NCI-H526 (cell line): ENCODE measurements at places on chromosomes 16 and 17.

- DNase-seq: no peak
These were observed 19.0 kb downstream of the CBFA2T3 start for GRCh38 chr16:88957887-88958577.

- DNase-seq: no peak
These were observed 5.4 kb downstream of the ABR start for GRCh38 chr17:1174263-1174880.

DNA sequence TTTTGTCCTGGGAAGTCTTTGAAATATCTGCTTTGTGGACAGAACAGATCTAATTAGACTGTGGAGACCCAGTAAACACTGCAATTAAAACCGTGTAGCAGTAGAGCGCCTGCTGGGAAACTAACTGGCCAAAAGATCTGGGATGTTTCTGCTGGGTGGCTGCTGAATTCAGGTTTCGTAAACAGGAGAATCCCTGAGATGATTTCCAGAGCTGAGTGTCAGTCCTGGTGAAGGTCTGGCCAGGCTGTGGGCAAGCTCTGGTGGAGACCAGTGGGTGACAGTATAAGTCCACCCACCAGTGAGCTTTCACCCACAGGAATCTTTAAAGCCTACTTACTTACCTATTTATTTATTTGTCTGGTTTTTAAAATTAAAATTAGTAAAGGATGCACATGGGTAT, 257.2 kb downstream of the IRF8 start:
- no peak for DNase-seq

GRCh38 chr17:69501591-69502468, 87.3 kb downstream of the MAP2K6 start:
- no peak for DNase-seq

DNA sequence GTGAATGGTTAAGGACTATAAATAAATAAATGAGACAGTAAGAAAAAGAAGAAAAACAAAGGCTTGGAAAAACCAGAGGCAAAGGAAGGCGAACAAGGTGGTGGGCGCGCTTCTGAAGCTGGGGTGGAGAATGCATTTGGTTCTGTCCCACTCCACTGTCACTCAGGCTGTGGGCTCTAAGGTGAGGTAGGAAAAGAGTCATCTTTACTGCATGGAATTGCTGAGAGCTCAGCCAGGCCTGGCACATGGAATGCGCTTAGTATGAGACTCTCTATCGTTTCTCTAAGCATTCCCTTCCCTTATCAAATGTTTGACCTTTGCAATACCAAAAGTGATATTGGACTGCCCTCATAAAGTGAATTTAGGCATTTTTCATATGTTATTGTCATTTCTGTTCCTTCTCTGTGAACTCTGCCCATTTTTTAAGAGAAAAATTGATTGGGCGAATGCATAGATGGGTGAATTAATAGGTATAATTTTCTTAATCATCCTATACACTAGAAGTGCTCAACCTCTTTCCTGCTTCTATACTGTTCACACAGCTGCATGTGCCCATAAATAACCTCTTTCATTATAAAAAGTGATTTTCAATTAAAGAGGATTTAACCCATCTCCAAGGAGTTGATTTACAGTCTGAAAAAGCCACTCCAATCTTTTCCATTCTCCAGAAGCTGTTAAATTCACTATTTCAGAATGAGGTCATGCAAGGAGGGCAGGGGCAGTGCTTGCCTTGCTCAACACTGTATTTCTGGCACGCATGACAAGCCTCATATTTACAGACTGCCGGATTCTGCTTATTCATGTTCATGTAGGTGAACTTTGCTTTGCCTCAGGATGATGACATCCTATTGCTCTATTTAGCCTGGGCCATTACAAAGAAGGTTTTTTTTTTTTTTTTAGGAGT, 87.7 kb downstream of the MYH10 start:
- DNase-seq: no peak

GRCh38 chr17:14052886-14053615, 16.3 kb upstream of the COX10 start:
- no peak for DNase-seq

DNA sequence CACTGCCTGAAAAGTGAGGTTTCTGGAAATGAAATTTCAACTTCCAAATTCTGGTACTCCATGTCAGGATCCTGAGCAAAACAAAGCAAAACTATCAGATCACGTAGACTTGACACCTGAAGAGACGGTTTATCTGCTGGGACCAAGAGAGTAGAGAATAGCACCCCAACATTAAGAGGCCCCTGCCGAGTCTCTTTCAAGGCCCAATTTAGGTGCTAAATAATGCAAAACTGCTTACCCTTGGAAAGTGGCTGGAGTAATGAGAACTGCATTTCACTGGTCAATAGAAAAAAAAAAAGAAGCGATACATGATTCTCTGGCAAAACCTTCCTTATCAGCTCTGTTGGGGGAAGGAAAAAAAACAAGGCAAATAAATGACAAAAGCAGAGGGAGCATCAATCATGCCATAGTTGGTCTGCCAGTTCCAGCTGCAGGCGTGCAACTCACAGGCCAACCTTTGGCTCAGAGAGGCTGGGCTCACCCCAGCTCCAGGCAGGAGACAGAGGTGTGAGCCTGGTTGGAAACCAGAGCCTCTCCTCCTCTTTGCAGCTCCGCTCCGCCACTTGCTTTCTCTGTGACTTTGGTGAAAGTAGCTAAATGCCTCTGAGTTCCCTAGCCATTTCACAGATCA, 595.2 kb downstream of the TOX3 start:
- DNase-seq: no peak

GRCh38 chr17:58277107-58277801, 3.5 kb downstream of the MPO start:
- DNase-seq: peak; percentile 47

DNA sequence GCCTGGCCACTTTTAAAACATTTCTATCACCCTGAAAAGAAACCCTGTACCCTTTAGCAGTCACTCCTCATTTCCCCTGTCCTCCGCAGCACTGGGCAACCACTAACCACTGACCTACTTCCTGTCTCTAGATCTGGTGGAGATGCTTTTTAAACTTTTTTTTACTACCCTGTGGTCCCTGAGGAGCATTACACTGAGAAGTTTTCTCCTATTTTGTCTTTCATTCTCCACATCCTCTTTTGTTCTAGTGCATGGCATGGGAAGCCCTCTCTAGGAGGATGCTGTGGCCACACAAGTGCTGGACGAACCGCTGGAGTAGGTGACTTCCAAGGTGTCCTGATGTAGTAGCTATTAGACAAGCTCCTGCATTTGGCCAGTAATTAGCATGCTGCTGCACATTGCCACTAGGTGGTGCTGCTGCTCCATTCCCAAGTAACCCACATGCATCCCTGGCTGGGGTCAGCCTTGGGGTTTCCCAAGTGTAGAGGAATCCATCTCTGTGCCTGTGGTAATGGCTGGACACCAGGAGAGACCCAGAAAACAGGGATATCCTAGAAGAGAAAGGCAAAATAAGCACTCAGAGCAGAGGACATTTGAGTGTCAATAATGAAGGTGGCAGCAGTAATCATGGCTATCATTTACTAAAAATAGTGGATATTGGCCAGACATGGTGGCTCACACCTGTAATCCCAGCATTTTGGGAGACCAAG, 143.8 kb upstream of the CRHR1 start:
- DNase-seq: no peak

- no peak for DNase-seq
These were observed 69.8 kb downstream of the TMEM100 start for GRCh38 chr17:55652825-55653224.

GRCh38 chr17:15247891-15248529, 17.1 kb downstream of the PMP22 start:
- no peak for DNase-seq

DNA sequence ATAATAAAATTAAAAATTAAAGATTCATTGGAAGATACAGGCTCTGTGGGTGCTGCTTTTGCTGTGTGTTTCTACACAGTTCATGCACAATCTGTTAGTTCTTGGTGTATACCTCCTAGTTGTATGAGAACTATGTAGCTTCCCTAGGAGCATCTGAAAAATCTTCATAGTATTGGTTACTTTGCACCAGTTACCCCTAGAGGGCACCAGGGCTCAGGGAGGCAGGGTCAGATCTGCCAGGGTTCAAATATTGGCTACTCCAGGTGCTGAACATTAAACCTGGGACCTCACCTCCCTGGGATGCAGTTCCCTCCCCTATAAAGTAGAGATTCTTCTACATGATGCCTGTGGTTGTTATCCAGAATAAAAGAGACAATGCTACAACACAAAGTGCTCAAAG, 583.0 kb upstream of the CDH11 start:
- DNase-seq: no peak

GRCh38 chr17:31488982-31489294, 97.5 kb downstream of the RAB11FIP4 start:
- DNase-seq: no peak

- no peak for DNase-seq
These were observed 20.2 kb upstream of the MPRIP start for GRCh38 chr17:17022011-17022410.

DNA sequence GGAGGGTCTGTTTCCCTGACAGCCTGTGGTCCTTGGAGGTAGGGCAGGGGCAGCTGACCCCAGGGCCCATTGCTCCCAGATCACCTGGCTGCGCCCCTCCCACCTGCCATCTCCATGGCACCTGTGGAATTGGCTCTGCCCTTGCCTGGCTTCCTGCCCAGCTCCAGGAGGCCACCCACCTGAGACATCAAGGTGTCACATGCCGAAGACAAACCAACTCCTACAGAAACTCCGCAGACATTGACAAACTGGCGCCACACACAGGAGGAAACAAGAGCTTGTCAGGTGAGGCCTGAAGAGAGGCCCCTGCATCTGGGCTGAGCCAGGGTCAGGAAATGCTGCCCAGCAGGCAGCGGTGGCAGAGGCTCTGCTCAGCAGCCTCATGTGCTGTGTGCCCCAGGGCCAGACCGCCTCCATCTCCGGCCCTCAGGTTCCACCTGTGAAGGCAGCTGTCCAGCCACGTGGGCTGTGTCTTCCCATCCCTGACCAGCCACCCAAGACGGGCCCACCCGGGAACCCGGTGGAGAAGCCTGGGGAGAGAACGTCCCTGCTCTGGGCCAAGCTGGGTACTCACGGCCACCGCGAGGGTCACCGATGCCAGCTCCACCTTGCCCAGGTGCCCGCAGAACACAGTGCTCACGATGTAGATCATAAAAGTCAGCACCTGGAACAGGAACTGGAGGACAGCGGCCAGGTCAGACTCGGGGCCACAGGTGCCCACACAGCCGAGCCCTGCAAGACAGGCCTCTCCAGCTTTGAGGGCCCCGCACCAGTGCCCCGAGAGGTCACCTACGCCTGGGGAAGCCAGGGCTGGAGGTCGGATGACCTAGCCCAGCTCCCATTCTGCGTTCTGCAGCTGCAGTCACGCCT, 1.6 kb downstream of the SLC47A2 start:
- DNase-seq: no peak

- no peak for DNase-seq
These were observed 11.4 kb downstream of the CTNS start for GRCh38 chr17:3647769-3648555.

GRCh38 chr16:66326991-66327513, 39.4 kb upstream of the CDH5 start:
- peak; percentile 30 for DNase-seq

DNA sequence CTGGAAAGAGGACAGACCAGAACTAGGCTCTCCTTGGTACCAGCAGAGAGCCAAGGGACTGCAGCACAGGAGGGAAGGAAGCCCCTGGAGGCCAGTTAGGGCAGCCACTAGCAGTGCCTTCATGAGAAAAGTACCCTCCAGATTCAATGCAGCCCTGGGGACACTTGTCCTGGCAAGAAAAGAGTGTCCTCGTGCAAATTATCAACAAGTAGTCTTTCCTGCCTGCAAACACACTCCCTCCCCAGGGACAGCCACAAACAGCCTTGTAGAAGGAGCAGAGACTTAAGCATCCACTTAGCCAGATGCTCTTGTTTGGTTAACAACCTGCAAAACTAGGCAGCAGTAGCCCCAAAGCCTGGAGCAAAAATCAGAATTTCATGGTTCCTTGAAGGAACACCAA, 24.3 kb downstream of the CENPV start:
- no peak for DNase-seq

- DNase-seq: no peak
These were observed 27.3 kb downstream of the SLC6A4 start for GRCh38 chr17:30208214-30208613.

- no peak for DNase-seq
These were observed 364.6 kb downstream of the GRIN2A start for GRCh38 chr16:9817586-9817985.

DNA sequence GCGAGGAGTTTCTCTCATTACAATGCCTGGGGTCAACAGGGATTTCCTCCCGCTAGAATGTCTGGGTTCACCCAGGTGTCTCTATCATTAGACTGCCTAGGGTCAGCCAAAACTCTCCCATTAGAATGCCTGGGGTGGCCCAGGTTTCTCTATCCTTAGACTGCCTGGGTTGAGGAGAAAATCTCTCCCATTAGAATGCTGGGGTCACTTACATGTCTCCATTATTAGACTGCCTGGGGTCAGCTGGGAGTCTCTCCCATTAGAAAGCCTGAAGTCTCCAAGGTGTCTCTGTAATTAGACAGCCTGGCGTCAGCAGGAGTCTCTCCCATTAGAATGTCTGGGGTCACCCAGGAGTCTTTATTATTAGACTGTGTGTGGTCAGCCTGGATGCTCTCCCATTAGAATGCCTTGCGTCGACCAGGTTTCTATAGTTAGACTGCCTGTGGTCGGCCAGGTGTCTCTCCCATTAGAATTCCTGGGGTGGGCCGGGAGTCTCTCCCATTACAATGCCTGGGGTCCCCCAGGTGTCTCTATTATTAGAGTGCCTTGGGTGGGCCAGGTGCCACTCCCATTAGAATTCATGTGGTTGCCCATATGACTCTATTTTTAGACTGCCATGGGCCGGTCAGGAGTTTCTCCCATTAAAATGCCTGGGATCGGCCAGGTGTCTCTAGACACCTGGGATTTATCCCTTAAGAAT, 2272.1 kb downstream of the TP53TG3F start:
- no peak for DNase-seq

- no peak for DNase-seq
These were observed 47.3 kb upstream of the TBX2 start for GRCh38 chr17:61352408-61352770.

GRCh38 chr16:85719605-85720301, 31.0 kb upstream of the GINS2 start:
- DNase-seq: no peak

- no peak for DNase-seq
These were observed 66.8 kb downstream of the NDE1 start for GRCh38 chr16:15716694-15717447.

GRCh38 chr16:60271781-60272180, 1537.7 kb upstream of the GOT2 start:
- DNase-seq: no peak
